ENCODE measurements at places on chromosomes 5 and 9.

DNA sequence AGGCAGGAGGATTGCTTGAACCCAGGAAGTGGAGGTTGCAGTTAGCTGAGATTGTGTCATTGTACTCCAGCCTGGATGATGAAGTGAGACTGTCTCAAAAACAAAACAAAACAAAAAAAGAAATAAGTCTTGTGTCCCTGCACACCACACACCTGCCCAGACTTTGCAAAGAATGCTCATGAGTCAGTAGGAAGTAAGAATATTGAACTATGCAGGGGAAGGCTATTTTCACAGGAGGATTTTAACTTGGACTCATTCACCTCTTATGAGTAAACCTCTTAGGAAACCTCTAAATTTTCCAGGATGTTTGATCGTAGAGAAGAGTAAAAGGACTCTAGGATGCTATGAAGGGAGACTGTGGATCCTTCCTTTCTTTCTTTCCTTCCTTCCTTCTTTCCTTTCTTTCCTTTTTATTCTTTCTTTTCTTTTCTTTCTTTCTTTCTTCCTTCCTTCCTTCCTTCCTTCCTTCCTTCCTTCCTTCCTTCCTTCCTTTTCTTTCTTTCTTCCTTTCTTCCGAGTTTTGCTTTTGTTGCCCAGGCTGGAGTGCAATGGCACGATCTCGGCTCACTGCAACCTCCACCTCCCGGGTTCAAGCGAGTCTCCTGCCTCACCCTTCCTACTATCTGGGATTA, 96.7 kb upstream of the CLINT1 start:
- no peak for DNase-seq

DNA sequence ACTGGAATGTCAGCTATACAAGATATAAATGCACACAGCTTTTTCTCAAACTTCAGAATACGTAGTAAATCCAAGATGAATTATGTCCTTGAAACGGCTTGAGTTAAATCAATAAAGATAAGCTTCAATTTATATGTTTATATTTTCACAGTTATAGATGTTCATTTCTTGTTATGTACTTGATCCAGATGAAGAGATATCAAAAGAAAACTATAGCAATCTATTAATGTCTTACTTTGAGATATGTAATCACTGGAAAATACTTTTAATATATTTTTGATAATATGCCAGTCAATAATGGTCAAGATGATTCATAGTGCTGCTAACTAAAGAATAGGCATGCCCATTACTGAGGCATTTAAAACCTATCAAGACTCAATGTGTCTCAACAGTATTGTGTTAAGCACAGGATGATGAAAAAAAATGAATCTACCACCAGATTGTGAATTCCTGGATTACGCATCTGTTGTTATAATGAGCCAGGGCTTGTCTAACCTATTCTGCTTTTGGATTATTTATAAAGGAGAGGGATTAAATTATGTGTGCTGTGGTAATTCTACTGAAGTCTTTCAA, 372.6 kb upstream of the PRR16 start:
- DNase-seq = no peak

DNA sequence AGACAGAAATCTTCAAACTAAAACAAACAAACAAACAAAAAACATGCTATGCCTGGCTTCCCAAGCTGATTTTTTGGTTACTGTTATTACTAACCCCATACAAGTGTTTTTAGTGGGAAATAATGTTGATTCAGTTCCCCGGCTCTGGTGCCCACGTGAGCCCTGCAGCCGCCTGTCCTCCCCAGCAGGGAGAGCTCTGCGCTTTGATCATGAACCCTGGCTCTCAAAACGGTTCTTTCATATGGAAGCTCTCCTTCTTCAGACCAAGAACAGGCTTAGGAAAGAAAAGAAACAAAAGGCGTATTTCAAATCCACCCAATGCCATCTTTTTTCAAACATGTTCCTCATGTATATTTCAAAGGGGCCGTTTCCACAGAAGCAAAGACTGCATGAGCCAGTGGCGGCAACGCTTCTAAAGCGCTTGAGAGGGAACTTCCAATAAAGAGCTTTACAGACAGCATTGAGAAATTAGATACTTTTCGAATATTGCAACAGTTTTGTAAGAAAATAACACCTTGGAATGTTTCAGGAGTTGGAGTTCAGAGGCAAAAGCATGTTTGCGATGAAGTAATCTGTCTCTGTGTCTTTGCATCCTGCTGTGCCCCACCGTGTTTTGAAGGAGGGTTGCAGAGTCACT, 74.8 kb downstream of the ICE1 start:
- peak; percentile 61 for DNase-seq

DNA sequence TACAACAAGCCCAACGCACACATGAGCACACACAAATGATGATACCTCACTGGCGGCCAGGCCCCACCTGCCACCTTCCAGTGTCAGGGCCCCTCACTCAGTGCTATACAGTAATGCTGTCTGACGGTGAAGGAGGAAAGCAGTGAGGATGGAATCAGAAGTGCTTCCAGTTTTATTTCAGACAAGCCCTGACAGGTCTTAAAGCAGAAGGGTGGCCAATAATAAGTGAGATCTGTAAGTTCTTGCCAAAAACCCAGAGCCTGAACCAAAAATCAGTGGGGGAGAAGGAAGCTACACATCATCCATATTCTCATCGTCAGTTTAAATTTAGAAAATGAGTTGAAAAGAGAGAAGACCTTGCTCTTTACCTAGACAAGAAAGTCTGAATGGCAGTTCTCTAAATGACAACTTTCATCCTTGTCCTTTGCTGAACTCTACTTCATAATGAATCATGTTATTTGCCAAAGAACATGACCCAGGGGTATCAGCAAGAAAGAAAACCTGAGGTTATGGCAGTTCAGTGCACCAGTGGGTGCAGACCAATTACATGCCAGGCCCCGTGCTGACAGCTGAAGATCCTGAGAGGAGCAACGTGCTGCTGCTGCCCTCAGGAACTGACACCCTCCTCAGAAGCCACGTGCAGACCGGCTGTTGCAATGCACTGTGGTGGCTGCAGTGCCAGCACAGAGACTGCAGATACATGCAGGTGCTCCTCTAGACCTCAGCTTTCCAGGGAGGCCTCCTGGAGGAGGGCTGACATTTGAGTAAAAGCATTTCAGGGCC, 118.7 kb downstream of the DROSHA start:
- DNase-seq = no peak

- no peak for DNase-seq
Observed at GRCh38 chr5:61069150-61069549, 93.1 kb downstream of the SMIM15 start.

DNA sequence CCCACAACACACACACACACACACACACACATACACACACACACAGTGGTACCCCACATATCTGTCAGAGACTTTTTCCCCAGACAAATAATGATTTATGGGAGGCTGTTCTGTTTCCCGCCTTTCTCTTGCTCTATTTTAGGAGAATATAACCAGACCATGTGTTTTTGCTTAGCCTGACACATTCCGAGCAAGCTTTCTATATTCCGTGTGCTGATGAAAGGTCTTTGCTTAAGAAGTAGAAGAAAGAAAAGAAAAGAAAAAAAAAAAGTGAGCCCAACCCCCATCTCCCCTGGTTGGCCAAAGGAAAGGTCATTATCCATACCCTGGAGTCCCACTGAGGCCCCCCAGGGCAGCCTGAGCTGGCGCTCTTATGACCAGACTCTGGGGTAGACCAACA, 338.6 kb downstream of the SLIT3 start:
- DNase-seq = no peak

DNA sequence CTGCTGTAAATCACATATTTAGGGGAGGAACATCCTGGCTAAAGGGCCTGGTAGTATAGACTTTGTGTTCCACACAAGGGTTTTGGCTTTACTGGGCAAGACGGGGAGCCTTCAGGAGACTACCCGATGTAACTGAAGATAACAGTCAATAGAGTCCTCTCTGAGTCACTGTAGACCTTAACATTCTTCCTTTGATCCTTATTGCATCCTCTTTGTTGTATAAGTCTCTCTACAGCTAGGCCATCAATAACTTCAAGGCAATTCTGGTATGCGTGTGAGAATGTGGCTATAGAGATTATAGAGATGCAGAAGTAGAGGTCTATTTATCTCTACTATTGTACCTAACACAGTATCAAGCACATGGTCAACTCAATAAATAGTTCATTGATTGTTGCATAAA, 67.3 kb upstream of the STK32A start:
- DNase-seq = no peak

GRCh38 chr5:53067641-53068040, 41.9 kb downstream of the MOCS2 start:
- DNase-seq = no peak

DNA sequence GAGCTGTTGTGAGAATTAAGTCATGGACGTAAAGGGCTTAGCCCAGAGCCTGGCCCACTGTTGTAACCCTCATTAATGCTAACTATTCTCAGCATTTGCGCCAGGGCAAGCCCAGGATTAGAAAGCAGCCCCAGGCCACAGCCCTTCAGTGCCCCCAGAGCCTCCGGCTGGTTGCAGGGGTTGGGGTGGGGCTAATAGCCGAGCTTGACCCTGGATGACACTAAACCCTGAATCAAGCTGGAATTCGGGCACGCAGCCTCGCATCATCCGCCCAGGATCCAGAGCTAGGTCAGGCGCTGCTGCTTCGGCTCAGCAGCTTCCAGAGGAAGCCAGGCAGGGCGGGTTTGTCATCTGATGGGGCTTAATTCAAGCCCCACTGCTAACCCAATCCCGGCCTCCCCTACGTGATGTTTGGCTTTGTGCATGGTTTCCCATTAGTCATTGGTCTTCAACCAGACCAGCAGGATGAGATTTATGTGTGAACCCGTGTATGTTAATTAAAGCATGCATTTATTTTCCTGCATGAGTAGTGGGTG, 1.2 kb upstream of the MEGF9 start:
- peak; percentile 79 for DNase-seq

DNA sequence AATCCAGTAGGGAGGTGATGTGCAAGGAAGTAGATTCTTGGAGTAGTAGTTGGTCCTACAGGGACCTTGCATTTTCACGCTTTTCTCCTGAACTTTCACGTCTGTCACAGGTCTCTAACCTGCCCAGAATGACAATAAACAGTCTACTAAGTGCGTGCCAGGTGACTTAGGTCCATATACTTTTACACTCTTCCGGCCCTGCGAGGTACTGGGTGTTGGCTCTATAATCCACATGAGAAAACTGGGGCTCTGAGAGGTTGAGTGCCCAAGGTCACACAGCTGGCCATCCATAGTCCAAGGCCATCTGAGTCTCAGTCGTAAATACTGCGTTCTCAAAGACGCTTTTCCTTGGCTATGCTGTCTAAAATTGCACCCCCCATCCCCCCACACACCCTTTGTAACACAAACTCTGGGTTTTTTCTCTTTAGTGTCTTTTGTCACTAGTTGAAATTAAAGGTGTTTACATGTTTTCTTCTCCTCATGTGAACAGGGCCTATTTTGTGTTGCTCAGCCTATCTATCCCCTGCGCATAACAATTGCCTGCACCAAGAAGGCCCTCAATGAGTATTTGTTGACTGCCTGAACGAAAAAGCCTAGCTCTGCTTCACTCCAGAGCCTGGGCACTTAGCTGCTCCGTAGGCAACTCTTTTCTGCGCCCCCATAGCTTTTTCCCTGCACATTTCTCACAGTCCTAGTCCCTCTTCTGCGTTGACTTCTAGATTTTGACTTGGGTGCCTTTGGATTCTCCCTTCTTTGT, 943 bp downstream of the SFXN1 start:
- no peak for DNase-seq

GRCh38 chr5:135599421-135600151, 20.8 kb upstream of the CXCL14 start:
- no peak for DNase-seq

- no peak for DNase-seq
Observed at GRCh38 chr9:22455181-22455580, 8.6 kb downstream of the DMRTA1 start.

GRCh38 chr5:21895766-21896350, 957.3 kb downstream of the CDH12 start:
- DNase-seq = no peak

DNA sequence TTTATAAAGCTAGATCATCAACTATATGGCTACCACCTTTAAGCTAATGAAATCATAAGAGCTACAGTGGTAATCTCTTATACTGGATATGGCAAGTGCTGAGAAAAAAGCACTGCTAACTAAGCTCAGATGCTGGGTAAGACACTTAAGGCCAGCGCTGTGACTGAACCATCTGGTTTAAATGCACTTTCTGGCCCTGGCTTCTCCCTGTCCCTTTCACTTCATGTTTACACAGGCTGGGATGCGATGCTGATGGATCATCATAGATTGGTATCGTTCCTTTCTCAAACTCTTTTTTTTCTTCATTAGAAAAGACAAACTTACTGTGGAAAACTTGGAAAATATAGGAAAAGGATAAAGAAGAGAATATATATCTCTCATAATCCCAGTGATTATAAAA, 52.3 kb downstream of the KIF24 start:
- no peak for DNase-seq

GRCh38 chr5:53928641-53929040, 368.2 kb downstream of the NDUFS4 start:
- no peak for DNase-seq

DNA sequence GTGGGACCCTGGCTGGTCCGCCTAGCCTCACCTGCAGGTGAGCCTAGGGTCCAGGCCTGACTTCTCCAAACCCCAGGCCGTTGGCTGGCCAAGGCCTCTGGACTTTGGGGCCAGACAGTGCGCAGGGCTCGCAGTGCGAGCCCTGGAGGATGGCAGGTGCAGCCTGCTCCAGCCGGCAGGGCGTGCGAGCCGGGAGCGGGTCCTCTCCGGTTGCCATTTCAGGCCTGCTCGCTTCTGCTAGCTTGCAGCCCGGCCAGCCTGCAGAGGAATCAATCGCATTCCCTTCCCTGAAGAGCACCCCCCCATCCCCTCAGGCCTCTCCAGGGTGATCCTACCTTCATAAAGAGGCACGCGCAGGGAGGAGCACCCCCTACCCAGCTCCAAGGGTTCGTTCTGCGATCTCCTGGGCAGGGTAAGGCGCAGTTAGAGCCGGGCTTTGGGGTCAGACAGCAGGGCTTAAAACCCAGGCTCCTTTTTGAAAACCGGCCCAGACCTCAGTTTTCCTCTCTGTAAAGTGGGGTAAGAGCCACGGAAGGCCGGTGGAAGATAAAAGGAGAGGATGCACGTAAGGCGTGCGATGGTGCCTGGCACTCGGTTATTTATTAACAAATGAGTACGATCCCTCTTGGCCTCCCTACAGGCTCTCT, 6.2 kb downstream of the BARHL1 start:
- DNase-seq = no peak

- peak; percentile 33 for DNase-seq
Observed at GRCh38 chr9:76996700-76997099, 22.8 kb upstream of the FOXB2 start.

DNA sequence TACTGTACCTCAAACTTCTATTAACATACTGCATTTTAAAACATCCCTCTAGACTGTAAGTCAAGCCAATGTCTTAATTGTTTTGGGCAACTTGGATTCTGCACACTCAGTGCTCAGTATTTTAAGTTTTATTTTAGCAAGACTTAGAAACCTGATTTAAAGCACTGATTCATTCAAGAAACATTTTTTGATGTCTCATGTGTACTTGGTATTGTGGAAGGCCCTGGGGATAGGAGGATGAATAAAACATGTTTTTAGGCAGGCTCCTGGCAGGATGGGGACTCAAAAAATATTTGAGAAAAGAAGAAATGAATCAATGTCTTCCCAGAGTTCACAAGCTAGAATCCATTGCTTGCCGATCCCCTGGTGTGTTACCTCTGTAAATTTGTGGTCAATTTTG, 334.0 kb upstream of the PUM3 start:
- peak; percentile 38 for DNase-seq
